ENCODE measurements at places on chromosomes 4 and X.

DNA sequence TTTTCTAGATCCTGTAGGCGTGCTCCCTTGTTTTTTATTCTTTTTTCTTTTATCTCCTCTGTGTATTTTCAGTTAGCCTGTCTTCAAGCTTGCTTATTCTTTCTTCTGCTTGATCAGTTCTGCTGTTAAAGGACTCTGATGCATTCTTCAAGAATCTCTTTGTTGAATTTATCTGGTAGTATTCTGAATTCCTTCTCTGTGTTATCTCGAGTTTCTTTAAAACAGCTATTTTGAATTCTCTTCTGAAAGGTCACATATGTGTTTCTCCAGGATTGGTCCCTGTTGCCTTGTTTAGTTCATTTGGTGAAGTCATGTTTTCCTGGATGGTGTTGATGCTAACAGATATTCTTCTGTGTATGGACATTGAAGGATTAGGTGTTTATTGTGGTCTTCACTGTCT lies 15.3 kb downstream of the RAB33B start:
- DNase-seq, result no peak

GRCh38 chr4:108612365-108612764 lies 8.0 kb upstream of the RPL34 start:
- no peak for DNase-seq

- DNase-seq, result no peak
These were observed 29.5 kb upstream of the IRF2 start for GRCh38 chr4:184503869-184504300.

DNA sequence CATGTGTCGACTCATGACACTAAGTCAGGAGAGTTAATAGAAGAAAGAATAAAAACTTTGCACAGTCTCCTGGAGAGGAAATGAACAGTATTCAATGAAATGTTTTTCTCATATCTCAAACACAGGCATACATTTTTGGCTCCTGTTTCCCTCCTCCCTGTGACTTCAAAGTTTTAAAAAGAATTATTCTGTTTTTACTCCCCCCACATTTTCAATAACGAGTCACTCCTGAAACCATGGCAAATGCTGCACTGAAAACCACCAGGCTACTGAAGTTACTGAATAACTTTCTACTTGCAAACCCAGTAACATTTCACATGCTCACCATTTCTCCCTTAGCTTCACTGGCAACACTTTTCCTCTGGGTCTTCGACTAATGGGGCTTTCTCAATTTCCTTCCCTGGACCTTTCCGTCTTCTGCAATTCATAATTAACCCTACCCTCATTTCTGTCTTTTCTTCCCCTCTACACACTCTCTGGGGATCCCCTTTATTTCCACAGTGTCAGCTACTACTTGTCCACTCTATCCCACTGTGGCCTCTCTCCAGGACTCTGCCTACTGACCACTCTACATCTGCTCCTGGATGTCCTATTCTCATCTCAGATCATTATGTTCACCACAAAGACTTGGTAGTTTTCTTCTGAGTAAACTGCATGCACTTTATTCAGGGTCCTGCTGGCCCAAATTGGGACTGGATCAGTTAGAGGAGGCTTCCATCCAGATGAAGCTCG lies 225.8 kb upstream of the ETNPPL start:
- no peak for DNase-seq

DNA sequence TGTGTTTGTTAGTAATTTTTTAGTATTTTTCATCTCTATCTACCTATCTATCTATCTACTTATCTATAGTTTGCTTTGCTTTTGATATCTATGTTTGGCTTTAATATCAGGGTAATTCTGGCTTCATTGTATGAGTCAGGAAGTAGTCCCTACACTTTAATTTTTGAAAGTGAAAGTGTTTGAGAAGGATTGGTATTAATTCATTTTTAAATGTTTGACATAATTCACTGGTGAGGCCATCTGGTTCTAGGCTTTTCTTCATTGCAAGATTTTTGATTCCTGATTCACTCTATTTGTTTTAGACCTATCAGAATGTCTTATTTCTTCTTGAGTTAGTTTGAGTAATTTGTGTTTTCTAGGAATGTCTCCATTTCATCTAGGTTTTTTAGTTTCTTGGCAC lies 20.2 kb upstream of the TCP11X2 start:
- no peak for DNase-seq

- no peak for DNase-seq
These were observed 15.8 kb upstream of the UXT start for GRCh38 chrX:47674776-47675175.

DNA sequence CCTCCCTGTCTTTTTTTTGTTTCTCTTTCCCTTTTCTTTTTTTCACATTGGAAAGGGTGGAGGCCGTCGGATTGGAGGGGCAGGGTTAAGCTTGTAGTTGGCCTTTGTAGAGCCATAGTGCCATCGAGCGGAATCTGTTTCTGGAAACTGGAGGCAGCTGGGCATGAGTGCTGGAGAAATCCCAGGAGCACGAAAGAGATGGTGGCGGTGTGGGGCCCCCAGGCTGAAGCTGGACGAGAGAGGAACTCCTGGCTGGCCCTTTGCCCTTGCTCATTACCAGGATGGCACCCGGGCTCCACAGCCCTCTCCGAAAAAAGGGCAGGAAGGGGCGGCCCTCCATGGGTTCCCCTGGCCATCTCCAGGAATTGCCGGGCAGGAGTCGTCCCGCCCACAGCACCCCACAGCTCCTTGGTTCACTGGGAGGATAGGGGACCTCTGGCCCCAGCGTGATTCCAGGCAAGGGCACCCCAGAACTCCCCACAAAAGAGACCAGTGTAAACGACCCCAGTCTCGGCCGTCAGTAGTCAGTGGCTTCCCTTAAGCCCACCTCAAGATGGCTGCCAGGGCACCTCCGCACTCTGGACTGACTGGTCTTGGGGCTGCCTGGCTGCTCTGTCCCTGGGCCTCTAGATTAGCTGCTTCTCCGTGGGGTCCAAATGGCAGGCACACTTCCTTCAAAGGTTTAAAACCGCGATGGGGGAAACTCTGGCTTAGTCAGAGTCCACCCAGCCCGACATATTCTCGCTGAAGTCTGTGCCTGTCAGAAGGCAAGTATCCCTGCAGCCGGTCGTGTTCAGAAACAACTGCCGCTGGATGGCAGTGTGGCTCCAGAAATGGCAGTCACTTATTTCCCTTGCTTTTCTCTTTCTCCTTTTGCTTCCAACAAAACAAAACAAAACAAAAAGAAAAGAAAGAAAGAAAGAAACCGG lies 74.1 kb downstream of the NBDY start:
- peak; percentile 50 for DNase-seq
